ENCODE measurements at places on chromosomes 3 and 15.

DNA sequence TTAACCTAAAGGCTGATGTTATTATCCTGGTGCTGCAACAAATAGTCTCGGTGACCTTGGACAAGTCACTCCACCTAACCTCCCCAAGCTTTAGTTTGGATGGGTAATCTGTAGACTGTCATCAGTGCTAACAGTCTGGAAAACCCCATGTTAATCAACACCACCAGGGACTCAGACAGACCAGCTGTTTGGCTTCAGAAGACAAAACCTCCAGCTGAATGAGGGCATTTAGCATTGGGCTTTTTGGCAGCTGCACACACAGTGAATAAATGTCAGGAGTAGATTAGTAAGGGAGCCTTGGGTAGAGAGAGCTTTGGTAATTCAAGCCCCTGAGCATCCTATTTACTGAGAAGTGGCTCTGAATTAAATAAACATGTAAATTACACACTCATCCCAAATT is 24.9 kb upstream of the C3orf80 start:
- no peak for DNase-seq

DNA sequence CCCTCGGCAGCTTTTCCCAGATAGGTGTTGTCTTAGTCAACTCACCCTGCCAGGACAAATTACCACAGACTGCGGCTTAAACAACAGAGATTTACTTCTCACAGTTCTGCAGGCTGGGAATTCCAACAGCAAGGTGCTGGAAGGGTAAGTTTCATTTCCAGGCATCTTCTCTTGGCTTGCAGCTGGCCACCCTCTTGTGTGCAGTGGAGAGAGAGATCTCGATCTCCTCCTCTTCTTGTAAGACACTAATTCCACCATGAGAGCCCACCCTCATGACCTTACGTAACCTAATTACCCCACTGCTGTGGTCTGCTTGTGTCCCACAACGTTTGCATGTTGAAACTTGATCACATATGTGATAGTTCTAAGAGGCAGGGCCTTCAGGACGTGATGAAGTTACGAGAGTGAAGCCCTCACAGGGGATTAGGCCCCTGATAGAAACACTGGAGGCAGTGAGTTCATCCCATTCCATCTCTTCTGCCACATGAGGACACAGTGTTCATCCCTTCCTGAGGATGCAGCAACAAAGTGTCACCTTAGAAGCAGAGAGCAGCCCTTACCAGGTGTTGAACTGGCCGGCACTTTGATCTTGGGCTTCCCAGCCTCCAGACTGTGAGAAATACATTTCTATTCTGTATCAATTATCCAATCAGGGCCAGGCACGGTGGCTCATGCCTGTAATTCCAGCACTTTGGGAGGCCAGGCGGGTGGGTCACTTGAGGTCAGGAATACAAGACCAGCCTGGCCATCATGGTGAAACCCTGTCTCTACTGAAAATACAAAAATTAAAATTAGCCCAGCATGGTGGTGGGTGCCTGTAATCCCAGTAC is 247.7 kb downstream of the PLCL2 start:
- no peak for DNase-seq

GRCh38 chr3:54931182-54931581 is 3.3 kb upstream of the LRTM1 start:
- DNase-seq = no peak

- no peak for DNase-seq
These were observed 189.4 kb downstream of the THSD4 start for GRCh38 chr15:71304681-71305080.

- DNase-seq = no peak
These were observed 131.4 kb downstream of the ATP1B3 start for GRCh38 chr3:142007710-142008399.

DNA sequence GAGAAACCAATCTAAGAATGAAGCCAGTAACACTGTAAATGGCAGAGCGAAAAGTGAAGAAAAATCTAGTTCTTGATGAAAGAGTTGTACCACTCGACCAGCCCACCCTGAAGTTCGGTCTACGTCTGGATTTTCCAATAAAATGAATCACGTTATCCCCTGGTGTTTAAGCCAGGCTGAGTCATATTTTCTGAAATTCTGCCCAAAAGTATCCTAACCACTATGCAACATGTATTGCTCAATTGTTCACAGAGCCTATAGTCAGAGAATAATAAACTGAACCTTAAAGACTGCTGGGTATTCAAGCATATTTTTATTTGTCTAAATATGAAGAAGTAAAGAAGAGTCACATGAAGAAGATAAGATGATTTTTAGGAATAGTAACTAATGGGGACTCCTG is 245.7 kb downstream of the FGF12 start:
- no peak for DNase-seq

GRCh38 chr3:190840146-190840545 is 22.3 kb downstream of the GMNC start:
- no peak for DNase-seq

- DNase-seq = no peak
These were observed 72.9 kb downstream of the CD200 start for GRCh38 chr3:112405845-112406244.

DNA sequence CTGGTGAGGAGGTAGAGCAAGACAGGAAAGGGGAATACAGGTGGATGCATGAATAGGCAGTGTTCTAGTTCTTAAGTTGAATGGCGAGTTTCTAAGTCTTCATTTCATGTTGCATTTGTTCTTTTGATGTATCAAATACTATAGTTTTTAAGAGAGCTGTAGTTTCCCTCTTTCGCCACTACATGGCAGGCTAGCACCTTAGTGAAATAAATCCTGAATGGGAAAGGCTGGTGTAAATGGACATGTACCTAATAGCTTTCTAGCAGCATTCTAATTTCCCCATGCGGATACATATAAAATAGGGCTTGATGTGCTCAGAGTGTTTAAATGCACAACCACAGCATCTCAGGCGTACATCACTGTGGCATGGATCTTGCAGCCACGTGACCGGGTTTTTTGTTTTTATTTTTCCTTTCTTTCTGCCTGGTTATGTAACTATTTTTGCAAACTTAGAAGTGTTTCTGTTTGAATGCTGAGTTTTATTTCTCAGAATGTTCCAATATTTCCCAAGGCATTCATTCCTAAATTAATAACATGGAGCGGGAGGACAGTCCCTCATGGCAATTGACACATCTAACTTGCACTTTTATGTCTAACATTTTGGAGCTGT is 23.5 kb upstream of the CLN6 start:
- no peak for DNase-seq

DNA sequence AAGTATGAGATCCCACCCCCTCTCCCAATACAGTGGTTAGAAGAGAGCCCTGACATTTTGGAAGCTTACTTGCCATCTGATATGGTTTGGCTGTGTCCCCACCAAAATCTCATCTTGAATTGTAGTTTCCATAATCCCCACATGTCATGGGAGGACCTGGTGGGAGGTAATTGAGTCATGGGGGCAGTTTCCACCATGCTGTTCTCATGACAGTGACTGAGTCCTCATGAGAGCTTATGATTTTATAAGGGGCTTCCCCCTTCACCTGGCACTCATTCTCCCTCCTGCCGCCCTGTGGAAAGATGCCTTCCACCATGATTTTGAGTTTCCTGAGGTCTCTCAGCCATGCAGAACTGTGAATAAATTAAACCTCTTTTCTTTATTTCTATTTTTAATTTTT is 28.8 kb upstream of the HES1 start:
- no peak for DNase-seq

- DNase-seq = no peak
These were observed 44.0 kb downstream of the TM2D3 start for GRCh38 chr15:101608201-101608600.

DNA sequence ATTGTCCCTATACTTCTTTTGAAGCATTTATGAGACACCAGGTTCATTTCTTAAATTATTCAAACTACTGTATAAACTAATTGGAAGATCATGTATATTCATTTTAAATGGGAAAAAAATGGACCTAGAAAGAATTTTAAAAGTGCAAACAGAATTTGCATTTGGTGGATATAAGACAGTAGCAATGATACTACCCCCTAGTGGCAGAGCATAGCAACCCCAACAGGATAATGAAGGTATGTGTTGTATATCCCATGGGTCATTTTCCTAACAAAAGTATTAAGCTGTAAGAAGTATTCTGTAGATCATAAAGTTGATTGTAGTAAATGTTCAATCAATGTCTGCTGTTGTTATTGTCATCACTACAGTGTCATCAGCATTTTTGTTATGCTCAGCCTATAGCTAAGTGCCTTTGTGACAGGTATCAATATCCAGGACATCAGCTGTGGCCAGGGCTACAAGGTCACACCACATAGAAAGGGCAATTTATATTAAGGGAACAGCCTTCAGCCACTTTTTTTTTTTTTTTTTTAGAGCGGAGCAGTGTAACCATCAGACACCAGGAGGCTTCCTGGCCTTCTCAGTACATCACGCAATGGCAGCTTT is 175.8 kb downstream of the FOXB1 start:
- no peak for DNase-seq

DNA sequence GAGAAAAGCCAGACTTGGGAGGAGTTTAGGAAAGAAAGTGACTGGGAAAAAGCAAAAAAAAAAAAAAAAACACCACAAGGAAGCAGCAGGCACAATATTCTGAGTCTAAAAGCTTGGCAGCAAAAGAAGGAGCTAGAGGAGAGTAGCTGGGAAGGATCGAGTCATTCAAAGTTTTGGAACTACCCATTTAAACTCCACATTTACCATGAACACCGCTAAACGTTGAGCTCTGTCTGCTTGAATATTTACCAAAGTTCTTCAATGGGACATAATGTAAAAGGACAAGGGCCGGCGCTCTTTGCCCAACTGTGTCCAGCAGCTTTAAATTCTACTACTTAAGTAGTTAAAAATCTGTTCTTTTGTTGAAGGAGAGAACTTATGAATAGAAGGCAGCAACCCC is 481.9 kb downstream of the FOXP1 start:
- no peak for DNase-seq

GRCh38 chr3:134904241-134904771 is 109.2 kb downstream of the EPHB1 start:
- DNase-seq = no peak

- no peak for DNase-seq
These were observed 115.6 kb downstream of the NLGN1 start for GRCh38 chr3:173513123-173513522.

GRCh38 chr3:34305266-34305665 is 506.8 kb downstream of the PDCD6IP start:
- no peak for DNase-seq

DNA sequence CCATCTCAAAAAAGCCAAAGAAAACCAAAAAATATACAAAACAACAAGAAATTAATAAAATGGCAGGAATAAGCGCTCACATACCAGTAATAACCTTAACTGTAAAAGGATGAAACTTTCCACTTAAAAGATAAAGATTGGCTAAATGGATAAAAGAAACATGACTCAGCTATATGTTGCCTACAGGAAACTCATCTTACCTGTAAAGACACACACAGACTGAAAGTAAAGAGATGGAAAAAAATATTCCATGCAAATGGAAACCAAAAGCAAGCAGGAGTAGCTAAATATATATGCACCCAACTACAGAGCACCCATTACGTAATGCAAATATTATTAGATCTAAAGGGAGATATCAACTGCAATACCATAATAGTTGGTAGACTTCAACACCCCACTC is 49.7 kb downstream of the ADAM10 start:
- no peak for DNase-seq

GRCh38 chr3:15846606-15847005 is 48.8 kb upstream of the ANKRD28 start:
- DNase-seq = no peak

DNA sequence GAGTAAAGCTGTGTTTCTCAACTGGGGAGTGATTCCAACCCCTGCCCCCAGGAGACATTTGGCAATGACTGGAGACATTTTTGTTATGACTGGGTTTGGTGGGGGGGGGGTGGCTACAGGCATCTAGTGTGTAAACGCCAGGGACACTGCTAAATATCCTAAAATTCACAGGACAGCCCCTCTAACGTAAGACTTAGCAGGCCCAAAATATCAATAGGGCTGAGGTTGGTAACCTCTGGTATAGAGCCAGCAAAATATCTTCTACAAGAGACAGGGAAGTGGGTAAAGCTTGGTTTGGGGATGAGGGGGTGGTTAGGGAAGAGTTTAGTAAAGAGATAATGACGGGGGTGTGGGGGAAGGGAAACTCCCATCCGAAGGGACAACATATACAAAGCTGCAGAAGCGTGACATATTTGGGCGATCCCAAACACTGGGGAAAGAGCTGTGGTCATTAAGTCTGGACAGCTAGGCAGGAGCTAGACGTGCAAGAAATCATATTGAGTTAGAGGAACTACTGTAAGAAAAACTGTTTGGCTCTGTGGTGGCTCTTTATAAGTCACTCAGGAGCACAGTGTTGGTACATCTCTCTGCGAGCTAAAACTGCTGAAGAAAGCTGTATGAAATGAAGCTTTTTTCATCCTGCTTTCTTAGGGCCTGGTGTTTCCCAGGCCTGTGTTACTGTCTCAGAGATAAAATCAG is 697 bp upstream of the TRIM69 start:
- DNase-seq = no peak

GRCh38 chr3:27714692-27715453 is 7.2 kb downstream of the EOMES start:
- DNase-seq = no peak

DNA sequence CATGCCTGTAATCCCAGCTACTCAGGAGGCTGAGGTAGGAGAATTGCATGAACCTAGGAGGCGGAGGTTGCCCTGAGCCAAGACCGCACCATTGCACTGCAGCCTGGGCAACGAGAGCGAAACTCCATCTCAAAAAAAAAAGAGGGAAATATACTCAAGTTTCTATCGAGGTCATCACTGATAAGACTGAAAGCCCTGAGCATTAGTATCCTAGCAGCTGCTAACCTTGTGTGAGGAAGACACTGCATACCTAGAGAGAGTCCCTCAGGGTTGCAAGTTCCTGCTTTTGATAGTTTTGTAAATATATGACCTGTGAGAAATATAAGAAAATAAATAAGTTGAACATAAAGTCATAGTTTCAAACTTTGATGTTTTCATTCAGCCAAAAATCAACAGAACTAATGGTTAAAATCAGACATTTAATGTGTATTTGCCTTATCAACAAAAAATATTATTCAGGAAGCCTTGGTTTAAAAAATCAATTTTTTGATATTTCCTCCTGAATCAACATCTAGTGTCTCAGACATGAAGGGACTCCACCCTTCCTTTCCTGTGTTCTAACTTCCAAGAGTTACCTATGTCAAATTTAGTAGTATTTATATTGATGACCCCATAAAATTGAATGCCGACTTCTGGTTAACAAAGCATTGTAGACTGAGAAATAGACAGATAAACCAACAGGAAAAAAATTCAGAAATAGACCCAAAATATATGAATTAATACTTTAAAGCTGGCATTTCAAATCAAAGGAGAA is 19.8 kb upstream of the USP3 start:
- no peak for DNase-seq
